LHCN-M2 (cell line): ENCODE measurements at places on chromosomes 5 and 9.

DNA sequence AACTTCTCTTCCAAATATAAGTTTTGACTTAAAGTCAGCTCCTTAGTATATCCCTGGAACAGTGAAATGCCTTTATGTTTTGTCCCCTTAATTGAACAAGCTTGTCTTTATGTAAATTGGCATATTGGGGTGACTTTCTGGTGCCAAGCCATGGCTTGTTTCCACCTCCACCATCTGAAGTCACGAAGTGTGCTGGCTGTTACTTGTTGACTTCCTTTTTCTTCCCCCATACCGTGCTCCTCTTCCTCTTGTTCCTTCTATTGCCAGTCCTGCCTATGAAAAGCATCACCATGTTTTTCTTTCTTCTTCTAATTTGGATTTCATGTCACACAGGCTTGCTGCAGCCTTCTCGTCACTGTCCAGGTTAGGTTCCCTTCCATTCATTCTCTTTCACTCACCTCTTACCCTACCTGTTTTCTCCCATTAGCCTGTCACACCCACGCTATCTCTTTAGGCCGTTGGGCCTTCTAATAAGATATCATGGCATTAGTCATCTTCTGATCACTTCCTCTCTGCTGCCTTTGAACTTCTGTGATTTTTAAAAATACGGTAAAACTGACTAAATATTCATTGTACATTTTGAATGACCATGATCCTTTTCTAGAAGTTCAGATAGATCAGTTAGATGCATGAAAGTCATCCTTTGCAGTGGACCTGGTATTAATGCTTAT lies 48.1 kb downstream of the IQGAP2 start:
- DNase-seq = no peak

DNA sequence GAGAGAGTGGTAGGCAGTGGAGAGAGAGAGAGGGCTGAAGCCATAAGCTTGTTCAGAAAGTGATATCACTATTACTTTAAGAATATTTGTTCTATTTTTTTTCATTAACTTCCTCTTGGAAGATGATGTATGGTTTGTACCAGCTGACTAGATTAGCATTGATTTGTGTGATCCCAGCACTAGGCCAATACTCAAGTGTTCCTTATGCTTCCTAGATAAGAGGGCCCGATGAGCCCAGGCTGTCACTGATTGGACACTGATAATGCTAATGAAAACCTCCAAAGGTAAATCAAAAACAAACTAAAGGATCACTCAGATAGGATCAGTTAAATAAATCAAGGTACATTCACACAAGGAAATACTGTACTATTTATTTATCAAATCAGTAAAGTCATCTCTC lies 52.7 kb upstream of the OTULINL start:
- DNase-seq = no peak

GRCh38 chr9:122806661-122807060 lies 6.7 kb downstream of the OR1K1 start:
- peak; percentile 45 for DNase-seq

GRCh38 chr5:114789773-114790402 lies 379.8 kb downstream of the TRIM36 start:
- no peak for DNase-seq

GRCh38 chr9:84382720-84383119 lies 42.2 kb upstream of the SLC28A3 start:
- DNase-seq = no peak

GRCh38 chr9:136720251-136720897 lies 8.0 kb downstream of the DIPK1B start:
- DNase-seq = no peak

- DNase-seq = peak; percentile 46
Observed at GRCh38 chr5:159915904-159916840, at the start of gene ADRA1B. ADRA1B (plus strand) TSS chr5:159916482; CDS start chr5:159916906, 424 bp downstream.

GRCh38 chr5:1554410-1554967 lies 30.7 kb upstream of the LPCAT1 start:
- no peak for DNase-seq

- peak; percentile 5 for DNase-seq
Observed at GRCh38 chr5:16628376-16628775, 11.6 kb upstream of the RETREG1 start.

GRCh38 chr9:86519066-86519615 lies 164.9 kb upstream of the TUT7 start:
- DNase-seq = peak; percentile 58

GRCh38 chr9:116482740-116483139 lies 204.4 kb upstream of the TRIM32 start:
- DNase-seq = no peak

- DNase-seq = no peak
Observed at GRCh38 chr5:143791848-143792731, 19.9 kb upstream of the HMHB1 start.

DNA sequence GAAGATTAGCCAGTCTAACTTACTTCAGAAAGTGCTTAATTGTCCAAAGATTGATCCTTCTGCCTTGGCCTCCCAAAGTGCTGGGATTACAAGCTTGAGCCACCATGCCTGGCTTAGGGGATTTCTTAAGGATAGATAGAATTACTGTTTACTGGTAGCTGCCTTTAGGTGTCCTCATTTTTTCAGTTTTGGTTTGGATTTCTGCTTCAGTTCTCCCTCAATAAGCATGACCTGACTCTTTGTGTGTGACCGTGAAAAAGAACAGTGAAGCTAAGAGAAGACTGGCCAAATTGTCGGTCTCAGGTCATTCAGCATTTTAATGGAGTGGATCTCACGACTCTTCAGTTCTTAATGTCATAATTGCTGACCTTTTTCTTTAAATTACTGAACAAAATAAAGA lies 22.9 kb upstream of the CMYA5 start:
- DNase-seq = no peak

GRCh38 chr9:4334410-4334813 lies 34.5 kb upstream of the GLIS3 start:
- no peak for DNase-seq

DNA sequence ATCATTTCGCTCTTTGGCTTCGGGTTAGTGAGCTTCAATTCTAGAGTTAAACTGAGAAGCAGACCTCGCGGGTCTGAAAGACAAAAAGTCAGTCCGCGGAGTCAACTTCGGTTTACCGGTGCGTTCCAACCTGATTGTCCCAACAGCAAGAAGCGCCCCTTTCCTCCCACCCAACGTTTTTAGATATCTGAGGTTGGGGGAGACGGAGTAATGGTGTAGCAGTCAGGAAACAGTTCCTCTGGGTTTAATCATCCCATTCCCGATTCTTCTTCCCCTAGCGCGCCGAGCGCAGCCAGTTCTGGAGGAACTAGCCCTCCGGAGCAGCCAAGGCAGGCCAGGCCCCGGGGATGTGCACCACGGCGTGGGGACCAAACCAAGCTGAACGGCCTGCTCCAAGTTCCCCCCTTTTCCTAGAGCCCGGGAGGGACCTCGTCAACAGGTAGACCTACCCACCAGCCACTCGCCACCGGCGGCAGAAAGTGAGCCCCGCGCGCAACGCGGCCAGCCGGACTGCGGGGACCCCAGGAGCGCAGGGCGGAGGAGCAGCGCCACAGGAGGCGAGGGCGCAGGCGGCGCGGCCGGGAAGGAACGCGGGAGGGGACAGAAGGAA lies 622 bp upstream of the ISL1 start:
- no peak for DNase-seq

- DNase-seq = no peak
Observed at GRCh38 chr9:135601988-135602387, 37.4 kb downstream of the GLT6D1 start.

DNA sequence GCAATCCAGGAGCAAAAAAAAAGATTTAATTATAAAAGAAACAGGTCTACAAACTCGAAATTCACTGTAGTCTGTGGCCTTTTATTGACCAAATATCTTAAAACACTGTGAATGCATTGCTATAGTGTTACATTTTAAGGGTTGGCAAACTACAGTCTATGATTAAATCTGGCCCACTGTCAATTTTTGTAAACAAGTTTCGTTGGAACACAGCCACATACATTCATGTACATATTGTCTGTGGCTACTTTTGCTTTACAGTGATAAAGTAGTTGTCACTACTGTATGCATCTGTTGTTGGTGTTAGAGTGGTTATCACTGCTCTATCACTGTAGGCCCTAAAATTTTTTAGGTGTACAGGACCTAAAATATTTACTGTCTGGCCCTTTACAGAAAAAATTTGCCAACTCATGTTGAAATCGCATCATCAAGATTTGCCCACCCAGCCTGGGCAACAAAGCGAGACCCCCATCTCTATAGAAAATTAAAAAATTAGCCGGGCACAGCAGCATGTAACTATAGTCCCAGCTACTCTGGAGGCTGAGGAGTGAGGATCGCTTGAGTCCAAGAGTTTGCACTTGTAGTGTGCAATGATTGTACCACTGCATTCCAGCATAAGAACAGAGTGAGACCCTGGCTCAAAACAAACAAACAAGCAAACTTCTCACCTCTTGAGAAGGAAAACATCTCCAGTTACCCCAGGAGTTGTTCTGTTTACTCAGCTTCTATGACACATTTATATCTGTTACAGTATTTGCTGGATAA lies 89.0 kb downstream of the ERBIN start:
- DNase-seq = no peak

DNA sequence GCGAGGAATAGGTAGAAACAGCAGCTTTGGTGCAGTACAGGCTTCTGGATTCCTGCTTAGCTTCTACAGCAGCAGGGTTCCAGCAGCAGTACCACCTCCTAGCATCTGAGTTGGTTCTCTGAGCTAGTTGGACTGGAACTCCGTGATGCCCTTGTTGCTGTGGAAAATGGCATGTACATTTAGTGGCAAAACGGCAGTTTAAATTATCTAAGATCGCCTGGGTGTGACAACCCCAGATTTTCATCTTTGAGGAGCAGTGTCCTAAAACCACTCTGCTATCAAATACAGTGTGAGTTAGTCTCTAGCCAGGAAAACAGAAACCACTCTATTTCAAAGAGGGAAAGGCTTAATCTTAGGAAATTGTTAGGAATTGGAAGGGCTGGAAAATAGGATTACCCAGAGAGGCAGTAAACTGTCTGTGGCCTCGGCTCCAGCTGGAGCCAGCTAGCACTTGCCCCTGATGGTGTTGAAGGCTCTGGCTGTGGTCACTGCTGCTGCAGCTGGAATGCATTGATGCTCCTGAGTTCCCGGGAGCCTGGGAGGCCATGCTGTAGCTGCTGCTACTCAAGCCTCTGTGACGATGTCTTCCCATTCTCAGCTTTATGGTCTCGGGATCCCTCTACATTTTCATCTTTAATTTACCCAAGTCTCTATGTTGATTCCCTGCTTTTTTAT lies 29.4 kb downstream of the RAD23B start:
- peak; percentile 32 for DNase-seq

DNA sequence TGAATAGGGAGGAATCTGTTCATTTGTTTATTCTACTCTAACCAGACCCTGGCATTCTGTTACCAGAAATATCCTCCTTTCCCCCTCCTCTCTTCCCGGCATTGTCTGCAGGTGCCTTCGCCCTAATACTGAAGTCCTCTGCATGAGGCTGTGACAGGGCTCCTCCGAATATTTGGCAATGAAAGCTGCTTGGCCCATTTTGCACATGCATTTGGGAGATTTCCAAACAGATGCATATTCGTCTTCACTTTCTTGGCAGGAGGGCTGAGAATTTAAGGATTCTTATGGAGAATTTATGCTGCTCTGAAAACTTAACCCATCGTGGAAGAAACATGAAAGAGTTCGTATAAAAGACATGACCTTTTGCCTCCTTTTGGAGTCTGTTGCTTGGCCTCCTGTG lies 484.0 kb downstream of the ZNF608 start:
- DNase-seq = no peak

DNA sequence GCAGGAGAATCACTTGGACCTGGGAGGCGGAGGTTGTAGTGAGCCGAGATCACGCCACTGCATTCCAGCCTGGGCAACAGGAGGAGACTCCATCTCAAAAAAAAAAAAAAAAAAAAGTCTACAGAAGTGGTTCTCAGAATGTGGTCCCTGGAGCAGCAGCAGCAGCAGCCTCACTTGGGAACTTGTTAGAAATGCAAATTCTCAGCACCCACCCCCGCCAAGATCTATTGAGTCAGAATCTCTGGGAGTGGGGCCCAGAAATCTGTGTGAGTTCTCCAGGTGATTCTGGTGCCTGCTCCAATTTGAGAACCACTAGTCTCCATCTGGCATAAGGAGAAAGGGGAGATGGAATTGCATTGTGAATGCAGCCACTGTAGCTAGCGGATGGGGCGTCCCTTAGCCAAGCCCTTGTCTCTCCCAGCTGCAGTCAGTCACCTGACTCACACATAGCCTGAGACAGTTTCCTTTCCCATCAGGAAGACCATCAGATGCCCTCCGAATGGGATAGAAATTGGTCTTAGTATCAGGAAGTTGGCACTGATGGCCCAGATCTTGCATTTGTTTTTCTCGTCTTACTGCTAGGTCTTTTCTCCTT lies 12.2 kb upstream of the PTCH1 start:
- no peak for DNase-seq

DNA sequence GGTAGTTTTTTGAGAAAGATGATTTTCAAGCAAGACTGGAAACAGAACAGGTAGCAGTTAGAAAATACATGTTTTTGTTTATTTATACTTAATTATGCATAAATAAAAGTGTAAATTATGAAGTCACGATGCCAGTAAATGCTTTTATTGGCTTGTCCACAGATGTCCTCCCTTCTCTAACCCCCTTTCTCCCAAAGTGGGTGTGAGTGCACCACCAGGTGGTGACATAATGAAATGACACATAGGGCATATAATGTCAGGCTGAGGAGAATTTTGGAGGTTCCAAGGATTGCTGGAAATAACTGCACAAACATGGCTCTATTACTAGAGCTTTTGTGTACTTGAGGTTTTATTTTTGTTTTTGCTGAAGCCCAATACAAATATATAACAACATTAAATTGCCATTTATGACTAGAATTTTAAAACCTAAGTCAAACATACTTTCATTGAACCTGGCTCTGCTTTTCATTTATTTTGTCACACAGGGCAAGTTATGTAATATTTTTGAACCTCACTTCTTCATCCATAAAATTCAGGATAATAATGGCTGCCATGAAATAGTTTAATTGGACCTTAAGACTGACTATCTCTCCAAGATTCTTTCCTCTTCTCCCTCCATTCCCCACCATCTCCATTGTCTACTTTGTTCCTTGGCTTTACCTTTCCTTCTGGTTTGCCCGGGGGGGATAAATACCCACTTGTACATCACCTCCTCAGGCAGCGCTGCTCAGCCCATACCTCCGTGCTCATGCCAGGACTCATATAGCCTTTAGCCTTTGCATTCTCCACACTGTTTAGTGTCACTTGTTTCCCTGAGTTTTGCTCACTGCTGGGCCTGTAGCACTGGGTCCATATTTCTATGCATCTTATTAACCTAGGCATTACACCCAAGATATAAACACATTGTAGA lies 168.8 kb downstream of the PDE4D start:
- DNase-seq = peak; percentile 63

DNA sequence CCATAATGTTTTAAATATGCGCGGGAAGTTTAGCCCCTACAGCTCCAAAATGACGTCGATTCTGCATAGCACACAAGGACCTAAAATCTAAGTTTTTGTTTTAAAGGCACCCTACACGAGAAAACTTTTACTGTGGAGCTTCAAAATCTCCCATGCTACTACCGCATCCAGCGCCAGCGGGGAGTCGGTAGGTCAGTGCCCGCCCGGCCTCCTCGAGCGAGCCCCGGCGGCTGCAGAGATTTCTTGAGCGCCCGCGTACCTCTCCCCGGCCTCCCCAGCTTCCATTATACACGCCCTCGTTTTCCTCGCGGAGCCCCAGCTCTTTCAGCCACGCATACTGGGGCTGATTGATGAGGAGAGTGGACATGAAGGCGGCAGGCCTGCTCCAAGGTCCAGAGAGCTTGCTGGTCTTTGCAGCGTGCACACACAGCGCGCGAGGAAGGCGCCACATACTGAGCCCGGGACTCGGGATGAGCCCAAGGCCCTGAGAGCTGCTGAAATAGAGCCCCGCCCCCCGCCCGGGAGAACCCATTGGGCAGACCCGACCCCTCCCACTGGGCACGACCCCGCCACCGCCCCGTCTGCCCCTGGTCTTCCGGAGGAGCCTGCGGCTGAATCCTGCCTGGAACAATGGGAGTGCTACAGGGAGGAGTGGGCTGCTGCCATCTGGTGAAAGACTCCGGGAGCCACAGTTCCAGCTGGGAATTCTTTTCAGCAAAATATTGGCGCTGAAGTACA lies at the start of gene ALDH7A1:
Gene ALDH7A1, minus strand, starts transcription at position 472 of the 738 bp plus-strand sequence. Its CDS starts 21 bp downstream, at position 451.
- peak; percentile 95 for DNase-seq
